NK-92 treated with Interleukin-12 subunit alpha and Interleukin-12 subunit beta, amount 100 ng/mL, for 24 hours (cell line): ENCODE measurements at places on chromosomes 1 and 21.

DNA sequence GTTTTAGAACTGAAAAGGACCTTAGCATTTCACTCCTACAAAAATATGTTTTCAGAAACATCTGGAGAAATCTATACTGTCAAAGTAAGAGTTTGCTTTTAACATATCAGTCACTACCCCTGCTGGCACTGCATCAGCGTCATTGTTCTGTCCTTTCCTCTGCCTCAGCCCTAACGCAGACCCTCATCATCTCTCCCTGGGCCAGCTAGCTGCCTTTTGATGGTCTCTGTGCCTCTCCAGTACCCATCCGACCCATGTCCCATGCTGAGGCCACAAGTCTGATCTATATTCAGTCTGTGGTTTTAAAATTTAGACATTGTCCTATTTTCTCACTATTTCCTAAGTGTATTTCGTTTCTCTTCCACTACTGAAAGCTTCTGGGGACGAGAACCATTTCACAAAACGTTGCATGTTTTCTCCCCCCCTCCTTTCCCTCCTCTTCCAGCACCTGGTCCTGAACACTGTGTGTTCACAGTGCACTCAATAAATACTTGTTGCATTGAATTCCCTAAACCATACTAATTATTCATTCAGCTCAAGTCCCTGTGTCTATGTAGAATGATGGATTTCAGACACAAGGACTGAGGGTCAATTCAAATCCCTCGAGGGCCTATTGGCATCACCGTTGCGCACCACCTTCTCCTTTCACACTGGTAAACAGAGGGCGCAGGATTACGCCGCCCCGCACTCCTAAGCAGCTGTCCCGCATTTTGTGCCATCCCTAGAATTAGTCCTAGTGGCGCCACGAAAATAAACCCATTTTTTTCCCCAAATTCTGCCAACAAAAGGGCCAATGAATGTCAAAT is 53.4 kb downstream of the CD2 start:
- DNase-seq, result no peak

GRCh38 chr1:214842856-214843255 is 239.7 kb upstream of the KCNK2 start:
- no peak for DNase-seq

DNA sequence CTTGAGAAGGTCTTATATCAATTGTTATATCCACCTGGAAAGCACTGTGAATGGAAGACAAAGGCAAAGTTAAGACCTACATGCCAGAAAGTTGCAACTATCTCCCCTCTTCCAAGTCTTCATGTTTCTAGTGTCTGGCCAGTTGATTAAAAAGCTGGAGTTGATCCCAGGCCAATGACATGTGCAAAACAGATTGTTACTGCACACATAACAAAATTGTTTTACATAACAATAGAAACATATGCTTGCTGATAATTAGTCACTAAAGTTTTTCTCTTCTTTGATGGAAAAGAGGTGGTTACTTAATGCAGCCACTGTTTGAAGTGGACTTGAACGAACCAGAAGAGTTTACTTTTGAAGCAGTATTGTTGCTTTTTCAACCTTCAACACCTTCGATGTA is 158.2 kb downstream of the TGFBR3 start:
- no peak for DNase-seq

- peak; percentile 53 for DNase-seq
These were observed 4.6 kb downstream of the ID3 start for GRCh38 chr1:23554481-23555269.

- no peak for DNase-seq
These were observed 854.4 kb downstream of the LTN1 start for GRCh38 chr21:28138272-28138671.

GRCh38 chr21:45611939-45612664 is 31.4 kb upstream of the PCBP3 start:
- DNase-seq, result no peak

DNA sequence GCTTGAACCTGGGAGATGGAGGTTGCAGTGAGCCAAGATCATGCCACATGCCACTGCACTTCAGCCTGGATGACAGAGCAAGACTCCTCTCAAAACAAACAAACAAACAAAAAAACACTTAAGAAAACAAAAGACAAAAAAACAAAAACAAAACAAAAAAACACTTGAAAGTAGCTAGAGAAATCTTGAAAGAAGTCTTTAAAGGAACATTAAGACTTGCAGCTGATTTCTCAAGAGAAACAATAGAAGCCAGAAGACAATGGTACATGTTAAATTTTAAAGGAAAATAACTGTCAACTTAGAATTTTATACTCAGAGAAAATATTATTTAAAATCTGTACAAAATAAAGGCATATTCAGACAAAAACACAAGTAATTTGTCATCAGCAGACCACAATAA is 71.3 kb downstream of the HLX start:
- no peak for DNase-seq

DNA sequence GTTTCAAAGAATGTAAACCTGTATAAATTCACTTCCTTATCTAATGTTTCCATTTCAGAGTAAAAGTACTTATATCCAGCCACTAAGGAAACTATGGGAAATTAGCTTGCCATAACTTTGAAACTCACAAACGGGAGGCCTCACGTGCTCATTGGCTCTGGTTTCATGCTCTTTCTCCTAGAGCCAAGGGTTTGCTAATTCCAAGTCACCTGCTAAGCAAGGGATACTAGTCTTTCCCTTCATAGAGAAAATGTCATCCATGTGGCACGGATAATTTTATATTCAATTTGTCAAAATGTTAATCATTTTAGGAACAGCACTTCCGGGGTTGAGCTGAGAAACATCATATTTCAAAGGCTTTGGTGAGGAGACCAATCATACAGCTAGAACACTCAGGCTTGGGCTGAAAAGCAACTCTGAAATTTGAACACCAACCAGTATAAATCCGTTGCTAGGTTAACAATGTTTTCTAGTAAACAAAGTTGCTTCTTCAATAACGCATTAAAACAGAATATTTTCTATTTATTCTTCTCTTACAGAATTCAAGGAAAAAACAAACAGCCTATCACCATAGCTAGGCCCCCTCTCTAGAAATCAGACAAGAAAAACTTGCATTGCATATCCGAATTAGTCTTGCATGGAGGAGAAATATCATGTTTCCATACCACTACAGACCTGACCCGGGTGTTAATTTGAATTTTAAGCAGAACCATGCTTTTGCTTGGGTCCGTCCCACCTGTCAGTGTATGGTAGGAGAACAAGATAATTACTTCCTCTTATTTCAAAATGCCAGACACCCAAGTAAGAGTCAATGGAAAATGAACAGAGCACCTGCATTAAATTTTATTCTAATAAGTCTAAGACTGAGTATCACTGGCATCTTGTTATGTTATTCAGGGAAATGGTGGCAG is 196.1 kb upstream of the ESRRG start:
- no peak for DNase-seq

GRCh38 chr1:121546830-121547591 is 362.2 kb downstream of the SRGAP2C start:
- DNase-seq, result no peak

DNA sequence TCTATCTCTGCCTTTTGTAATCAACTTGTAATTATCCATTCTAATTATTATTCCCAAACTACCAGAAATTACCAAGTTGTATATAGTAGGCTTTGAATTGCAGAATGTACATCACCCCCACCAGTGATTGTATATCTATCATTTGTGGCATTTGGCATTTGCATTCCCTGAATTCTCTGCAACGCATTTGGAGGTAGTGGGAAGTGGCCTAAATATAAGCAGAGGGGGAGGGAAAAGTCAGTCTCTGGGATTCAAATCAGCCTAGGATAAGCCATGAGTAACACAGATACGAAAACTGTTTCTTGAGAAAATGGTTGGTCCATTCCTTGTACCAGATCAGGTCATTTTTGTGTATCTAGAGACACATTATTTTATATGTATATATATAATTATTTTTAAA is 20.7 kb downstream of the DDX20 start:
- no peak for DNase-seq
